ENCODE measurements at places on chromosomes 7 and 10. TPM values are rescaled to one million over a fixed set of nuclear protein-coding genes. Genes with fewer than 3 reads are reported as not detected.

NXPH1 gene
- total RNA-seq = not detected

ITPRID1 gene
- not detected for total RNA-seq

TRIM73 gene
- total RNA-seq = 7.9 TPM

CUBN gene
- total RNA-seq = 1.1 TPM

KCND2 gene
- total RNA-seq = not detected

BTBD16 gene
- total RNA-seq = not detected

EBLN1 gene
- not detected for total RNA-seq

MMP21 gene
- not detected for total RNA-seq

C7orf33 gene
- total RNA-seq = not detected

VPS37D gene
- total RNA-seq = not detected

SHTN1 gene
- not detected for total RNA-seq

CRYGN gene
- not detected for total RNA-seq

COL28A1 gene
- not detected for total RNA-seq

ARMC3 gene
- total RNA-seq = not detected

LRRC17 gene
- total RNA-seq = not detected

GCK gene
- not detected for total RNA-seq

CALCR gene
- total RNA-seq = not detected

PRPS1L1 gene
- total RNA-seq = not detected

MAPK8 gene
- total RNA-seq = 111 TPM

OR6V1 gene
- not detected for total RNA-seq

AGBL3 gene
- total RNA-seq = 2.8 TPM

SLC26A5 gene
- total RNA-seq = not detected

WDR86 gene
- not detected for total RNA-seq

ECHS1 gene
- 34.0 TPM for total RNA-seq

TET1 gene
- total RNA-seq = 2.2 TPM

H2BK1 gene
- total RNA-seq = not detected

DGKI gene
- not detected for total RNA-seq

ADAM12 gene
- total RNA-seq = 0.67 TPM

SKIDA1 gene
- total RNA-seq = 0.26 TPM

All from activated CD8-positive, alpha-beta memory T cell treated with anti-CD3 and anti-CD28 coated beads, Interleukin-2, amount 10 ng/mL, durations not matched to agents 7 days and 5 days (primary cell).